ENCODE measurements at places on chromosomes 2 and 18.

DNA sequence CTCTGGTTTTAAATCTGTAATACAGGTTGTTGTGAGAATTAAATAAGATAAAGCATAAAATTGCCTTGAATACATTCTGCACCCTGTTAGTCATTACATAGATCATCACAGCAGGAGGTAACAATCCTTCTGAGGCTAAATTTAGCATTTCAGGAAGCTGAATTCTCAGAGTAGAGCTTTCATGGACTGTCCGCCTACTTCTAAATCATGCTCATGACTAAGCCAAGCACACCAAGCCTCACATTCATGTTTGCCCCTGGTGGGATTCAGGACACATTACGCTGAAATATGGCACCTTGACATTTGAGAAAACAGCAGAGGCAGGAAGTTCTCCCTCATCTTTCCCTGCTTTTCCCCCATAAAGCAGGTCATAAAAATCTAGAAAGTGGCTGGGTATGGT lies 16.6 kb upstream of the PIK3C3 start:
- DNase-seq: no peak

DNA sequence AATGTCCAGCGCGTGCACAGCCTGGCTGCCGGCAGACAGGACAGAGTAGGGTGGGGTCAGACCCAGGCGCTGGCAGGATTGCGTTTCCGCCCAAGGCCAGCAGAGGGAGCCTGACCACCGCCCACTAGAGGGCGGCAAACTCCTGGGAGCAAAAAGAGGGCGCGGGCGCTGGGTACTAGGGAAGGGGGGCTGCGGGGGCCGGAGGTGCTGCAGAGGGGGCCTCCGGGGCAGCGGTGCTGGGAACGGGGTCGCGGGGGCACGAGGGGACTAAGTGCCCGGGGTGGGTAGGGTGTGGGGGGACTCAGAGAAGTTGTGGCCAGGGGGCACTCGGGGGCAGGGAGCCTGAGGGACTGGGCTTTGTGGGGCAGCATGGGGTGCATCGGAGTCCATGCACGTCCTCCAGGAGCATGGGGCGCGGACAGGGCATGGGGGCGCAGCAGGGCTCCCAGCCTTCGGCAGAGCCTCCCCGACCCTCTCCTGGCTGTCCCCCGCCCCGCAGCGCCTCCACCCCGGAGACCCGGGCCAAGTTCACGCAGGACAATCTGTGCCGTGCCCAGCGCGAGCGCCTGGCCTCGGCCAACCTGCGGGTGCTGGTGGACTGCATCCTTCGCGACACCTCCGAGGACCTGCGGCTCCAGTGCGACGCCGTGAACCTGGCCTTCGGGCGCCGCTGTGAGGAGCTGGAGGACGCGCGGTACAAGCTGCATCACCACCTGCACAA lies 3.2 kb downstream of the TEKT4 start:
- peak; percentile 94 for DNase-seq

GRCh38 chr2:195486987-195487644 lies 169.9 kb upstream of the SLC39A10 start:
- DNase-seq: no peak

GRCh38 chr2:71548646-71549425 lies 95.5 kb downstream of the DYSF start:
- DNase-seq: peak; percentile 84

- DNase-seq: no peak
Observed at GRCh38 chr2:238900511-238900910, 52.6 kb downstream of the TWIST2 start.

Data from glutamatergic neuron (in vitro differentiated cells).